ENCODE measurements at places on chromosomes 12 and 14. TPM values are rescaled to one million over a fixed set of nuclear protein-coding genes. Genes with fewer than 3 reads are reported as not detected.
A peak's percentile ranks its signal among the peaks of the same experiment; 100 is the strongest.

DNA sequence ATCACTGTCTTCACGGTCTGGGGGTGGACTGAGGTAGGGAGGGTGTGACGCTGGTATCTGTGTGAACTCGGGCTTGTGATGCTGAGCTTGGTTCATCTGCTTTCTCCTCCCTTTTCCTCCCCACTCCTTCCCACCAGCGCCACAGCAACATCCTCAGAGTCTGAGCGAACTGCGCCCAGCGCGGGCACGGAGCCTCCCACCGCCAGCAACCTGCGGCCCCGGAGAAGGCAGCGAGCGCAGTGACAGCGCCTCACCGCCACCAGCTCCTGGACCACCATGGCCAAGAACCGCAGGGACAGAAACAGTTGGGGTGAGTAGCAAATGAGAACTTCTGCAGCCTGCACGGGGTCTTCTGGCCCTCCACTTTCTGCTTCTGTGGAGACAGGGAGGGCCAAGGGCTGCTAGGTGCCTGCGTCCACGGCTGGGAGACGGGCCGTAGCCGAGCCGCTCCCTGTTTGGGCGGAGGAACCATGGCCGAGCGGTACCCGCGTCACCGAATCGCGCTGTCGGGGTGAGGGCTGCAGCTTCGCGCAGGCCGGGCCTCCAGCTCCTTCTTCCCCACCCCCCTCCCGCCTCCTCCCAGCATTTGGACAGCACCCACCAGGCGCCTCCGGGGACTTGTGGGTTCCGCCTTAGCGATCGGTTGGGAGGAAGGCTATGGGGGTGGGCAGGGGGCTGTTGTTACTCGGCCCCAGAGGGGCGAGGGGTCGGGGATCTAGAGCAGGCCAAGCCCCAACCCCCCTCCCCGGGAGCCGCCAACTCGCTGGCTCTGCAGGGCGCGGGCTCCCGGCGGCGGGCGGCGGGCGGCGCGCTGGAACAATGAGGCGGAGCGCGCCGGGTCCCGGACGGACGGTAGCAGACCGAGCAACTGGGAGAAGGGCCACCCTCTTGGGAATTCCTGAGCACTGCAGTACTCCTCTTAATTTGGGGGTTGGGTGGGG lies at the start of gene ATL1:
Gene ATL1 (plus strand): TSS at position 156 of the 941 bp plus-strand sequence. CDS start 121 bp downstream, at position 277.
- DNase-seq = peak; percentile 83

The SDR9C7 gene
- total RNA-seq = not detected

The PMEL gene
- total RNA-seq = 0.57 TPM

The OR11H6 gene
- not detected for total RNA-seq

The PPP1R1A gene
- total RNA-seq = 298 TPM

DNA sequence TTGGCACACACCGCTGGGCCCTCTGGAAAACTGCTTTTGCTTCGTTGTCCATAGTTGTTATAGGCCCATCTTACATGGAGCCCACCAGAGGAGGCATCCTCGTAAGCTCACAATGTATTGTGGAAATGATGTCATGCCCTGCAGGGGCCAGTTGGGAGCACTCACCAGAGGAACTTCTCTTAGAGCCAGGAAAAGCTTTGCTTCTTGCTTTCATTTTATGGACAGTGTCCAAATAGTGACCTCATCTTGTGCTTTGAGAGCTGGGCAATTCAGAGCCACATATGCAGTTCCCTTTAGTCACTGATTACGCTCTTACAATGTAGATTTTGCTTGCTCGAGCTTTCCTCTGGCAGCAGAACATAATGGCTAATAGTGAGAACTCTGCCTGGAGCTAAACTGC lies 275.6 kb downstream of the AACS start:
- DNase-seq = no peak

The HOXC12 gene
- total RNA-seq = not detected

The FGD4 gene
- total RNA-seq = 21.7 TPM

GRCh38 chr12:90939382-90939781 lies 15.6 kb downstream of the CCER1 start:
- DNase-seq = no peak

The TAS2R14 gene
- 0.45 TPM for total RNA-seq

The NANOG gene
- total RNA-seq = not detected

DNA sequence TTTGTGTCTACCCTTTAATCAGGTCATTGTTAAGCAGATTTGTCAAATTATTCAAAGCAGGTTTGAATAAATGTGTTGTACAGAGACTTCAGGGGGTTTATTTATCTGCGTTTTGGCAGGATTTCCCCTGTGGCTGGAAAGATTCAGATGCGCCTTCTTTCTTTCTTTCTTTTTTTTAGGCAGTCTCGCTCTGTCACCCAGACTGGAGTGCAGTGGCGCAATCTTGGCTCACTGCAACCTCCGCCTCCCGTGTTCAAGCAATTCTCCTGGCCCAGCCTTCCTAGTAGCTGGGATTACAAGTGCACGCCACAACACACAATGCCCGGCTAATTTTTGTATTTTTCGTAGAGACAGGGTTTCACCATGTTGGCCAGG lies 6.3 kb upstream of the NANOGNB start:
- DNase-seq = no peak

The SLC25A21 gene
- 0.89 TPM for total RNA-seq

GRCh38 chr14:101074196-101075024 lies 170.9 kb upstream of the RTL1 start:
- no peak for DNase-seq

DNA sequence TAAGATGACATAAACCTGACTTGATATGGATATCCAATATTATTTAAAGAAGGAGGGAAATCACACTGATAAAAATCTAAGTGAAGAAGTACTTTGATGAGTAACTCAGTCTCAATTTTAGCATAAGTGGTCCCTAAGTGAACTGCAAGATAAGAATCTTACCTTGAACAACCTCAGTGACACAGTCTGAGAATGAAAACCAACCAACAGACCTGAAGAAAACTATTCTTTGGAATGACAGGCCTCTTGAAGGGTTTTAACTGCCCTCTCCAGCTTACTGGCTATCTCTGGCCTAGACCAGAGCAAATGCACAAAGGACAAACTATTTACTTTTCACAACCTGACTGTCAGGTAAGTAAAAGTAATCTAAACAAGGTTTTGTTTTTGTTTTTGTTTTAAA lies 44.7 kb downstream of the CPM start:
- DNase-seq = no peak

DNA sequence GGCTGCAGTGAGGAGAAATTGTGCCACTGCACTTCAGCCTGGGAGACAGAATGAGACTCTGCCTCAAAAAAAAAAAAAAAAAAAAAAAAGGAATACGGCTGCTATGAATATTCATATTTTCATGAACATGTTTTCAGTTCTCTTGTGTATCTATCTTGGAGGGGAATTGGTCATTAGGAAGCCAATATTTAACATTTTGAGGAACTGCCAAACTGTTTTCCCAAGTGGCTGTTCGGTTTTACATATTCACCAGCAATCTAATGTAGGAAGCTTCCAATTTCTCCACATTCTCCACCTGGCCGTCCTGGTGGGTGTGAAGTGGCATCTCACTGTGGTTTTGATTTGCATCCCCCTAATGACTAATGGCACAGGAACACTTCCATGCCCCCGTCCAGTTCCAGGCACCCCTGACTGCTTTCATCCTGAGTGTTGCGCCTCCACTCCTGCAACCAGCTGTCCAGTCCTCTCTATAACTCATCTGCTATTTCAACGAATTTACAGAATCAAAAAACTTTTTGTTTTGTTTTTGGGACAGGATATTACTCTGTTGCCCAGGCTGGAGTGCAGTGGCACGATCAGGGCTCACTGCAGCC lies 5.7 kb downstream of the STXBP6 start:
- DNase-seq = no peak

The C12orf50 gene
- not detected for total RNA-seq
